CD4-positive, alpha-beta T cell (primary cell): ENCODE measurements at places on chromosomes 7 and 10. TPM values are rescaled to one million over a fixed set of nuclear protein-coding genes. Genes with fewer than 3 reads are reported as not detected.

The ADAM8 gene
- 95.9 TPM for total RNA-seq

The C10orf62 gene
- total RNA-seq, result not detected

The RBP3 gene
- not detected for total RNA-seq

The KAT6B gene
- total RNA-seq, result 74.2 TPM

The GRM3 gene
- total RNA-seq, result not detected

The CYP2C9 gene
- total RNA-seq, result not detected

DNA sequence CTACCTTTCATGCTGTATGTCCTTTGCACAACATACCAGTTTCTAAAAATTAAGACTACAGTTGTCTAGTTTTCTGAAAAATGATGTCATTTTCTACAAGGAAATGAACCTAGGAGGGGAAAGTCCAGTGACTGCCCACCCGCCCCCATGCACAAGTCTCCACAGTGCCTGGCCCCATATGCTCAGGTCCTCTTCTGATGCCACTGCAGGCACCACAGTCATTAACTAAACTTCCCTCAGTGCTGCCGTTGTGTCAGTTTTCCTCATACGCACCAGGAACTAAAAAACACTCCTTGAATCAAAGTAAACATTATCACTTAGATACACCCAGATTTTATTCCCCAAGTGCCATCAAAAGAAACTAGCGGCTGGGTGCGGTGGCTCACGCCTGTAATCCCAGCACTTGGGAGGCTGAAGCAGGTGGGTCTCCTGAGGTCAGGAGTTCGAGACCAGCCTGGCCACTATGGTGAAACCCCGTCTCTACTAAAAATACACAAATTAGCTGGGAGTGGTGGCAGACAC, 6.9 kb upstream of the TNS3 start:
- no peaks in the 10 kb centered on the region for H3K36me3 ChIP-seq
- H3K27ac ChIP-seq, result no peak overlapping the region
- no peaks in the 10 kb centered on the region for H3K27me3 ChIP-seq
- DNase-seq, result no peak

DNA sequence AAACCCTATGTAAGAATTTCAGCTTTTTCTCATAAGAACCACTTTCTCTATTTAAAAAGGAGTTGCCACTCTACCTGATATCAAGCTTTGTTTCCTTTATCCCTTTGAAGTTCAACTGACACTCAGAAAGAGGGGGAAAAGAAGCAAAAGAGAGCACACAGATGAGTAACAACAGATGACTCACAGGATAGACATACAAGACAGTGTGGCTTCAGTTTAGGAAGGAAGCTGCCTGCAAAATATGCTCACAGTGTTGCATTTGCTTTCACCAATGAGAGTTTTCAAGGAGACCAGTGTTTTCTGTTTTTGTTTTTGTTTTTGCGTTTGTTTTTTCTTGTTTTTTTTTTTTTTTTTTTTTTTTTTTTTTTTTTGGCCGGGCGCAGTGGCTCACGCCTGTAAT, 1181.6 kb downstream of the DNAJB9 start:
- no peaks in the 10 kb centered on the region for H3K27me3 ChIP-seq
- no peak for DNase-seq
- no peak overlapping the region for H3K27ac ChIP-seq
- H3K36me3 ChIP-seq, result no peaks in the 10 kb centered on the region

GRCh38 chr7:145986248-145986874, 130.2 kb upstream of the CNTNAP2 start:
- H3K27ac ChIP-seq, result no peak overlapping the region
- no peaks in the 10 kb centered on the region for H3K36me3 ChIP-seq
- no peak overlapping the region for H3K4me3 ChIP-seq

- H3K27ac ChIP-seq, result no peak overlapping the region
- H3K4me3 ChIP-seq, result no peak overlapping the region
These were observed 40.3 kb upstream of the CELF2 start for GRCh38 chr10:10977226-10977956.

GRCh38 chr10:14588084-14588937, 186.4 kb downstream of the FAM107B start:
- peak overlapping the region; percentile 95 for H3K27ac ChIP-seq
- peaks cover 14% of the 10 kb centered on the region for H3K36me3 ChIP-seq
- DNase-seq, result no peak
- H3K4me1 ChIP-seq, result peaks cover 82% of the 10 kb centered on the region
- no peaks in the 10 kb centered on the region for H3K27me3 ChIP-seq

DNA sequence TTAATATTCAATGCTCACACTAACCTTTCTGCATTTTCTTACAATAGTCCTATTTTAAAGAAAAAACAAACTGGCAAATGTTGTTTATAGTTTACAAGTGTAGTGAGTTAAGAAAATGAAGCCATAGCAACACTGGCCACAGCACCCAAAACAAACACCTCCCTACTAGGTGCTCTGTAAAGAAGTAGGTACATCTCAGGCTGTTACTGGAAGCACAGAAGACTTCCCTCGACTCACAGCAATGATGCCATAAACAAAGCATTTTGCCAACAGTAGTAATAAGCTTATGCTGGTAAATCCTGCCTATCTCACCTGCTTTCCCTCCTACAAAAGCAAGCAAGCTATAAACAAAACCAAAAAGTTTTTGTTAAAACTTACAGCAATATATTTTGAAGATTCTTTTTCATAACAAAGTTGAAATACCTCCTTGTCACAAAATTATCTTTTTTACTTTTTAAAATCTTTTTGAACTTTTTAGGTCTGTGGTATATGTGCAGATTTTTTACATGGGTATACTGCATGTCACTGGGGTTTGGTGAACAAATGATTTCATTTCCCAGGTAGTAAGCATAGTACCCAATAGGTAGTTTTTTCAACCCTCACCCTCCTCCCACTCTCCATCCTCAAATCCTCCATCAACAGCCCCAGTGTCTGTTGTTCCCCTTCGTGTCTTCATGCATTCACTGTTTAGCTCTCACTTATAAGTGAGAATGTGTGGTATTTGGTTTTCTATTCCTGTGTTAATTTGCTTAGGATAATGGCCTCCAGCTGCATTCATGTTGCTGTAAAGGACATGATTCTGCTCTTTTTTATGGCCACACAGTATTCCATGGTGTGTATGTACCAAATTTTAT, 28.4 kb downstream of the COA1 start:
- H3K27me3 ChIP-seq, result no peaks in the 10 kb centered on the region
- DNase-seq, result peak; percentile 21
- H3K4me1 ChIP-seq, result peaks cover 10% of the 10 kb centered on the region

GRCh38 chr10:116274064-116274904, 1.3 kb upstream of the GFRA1 start:
- H3K36me3 ChIP-seq, result no peaks in the 10 kb centered on the region
- H3K27me3 ChIP-seq, result peaks cover 26% of the 10 kb centered on the region
- no peak overlapping the region for H3K27ac ChIP-seq
- no peak for DNase-seq

GRCh38 chr10:98154076-98154475, 19.6 kb downstream of the R3HCC1L start:
- H3K4me3 ChIP-seq, result no peak overlapping the region
- no peak for DNase-seq
- no peaks in the 10 kb centered on the region for H3K4me1 ChIP-seq
- H3K27ac ChIP-seq, result no peak overlapping the region
- peaks cover 25% of the 10 kb centered on the region for H3K36me3 ChIP-seq

- no peak overlapping the region for H3K27ac ChIP-seq
- H3K36me3 ChIP-seq, result no peaks in the 10 kb centered on the region
- no peaks in the 10 kb centered on the region for H3K4me1 ChIP-seq
- H3K4me3 ChIP-seq, result no peak overlapping the region
These were observed 52.9 kb downstream of the BAMBI start for GRCh38 chr10:28730031-28730778.

- H3K27me3 ChIP-seq, result no peaks in the 10 kb centered on the region
- H3K27ac ChIP-seq, result no peak overlapping the region
- no peaks in the 10 kb centered on the region for H3K36me3 ChIP-seq
- no peak overlapping the region for H3K4me3 ChIP-seq
These were observed 265.2 kb upstream of the CSTF2T start for GRCh38 chr10:51964630-51965029.

DNA sequence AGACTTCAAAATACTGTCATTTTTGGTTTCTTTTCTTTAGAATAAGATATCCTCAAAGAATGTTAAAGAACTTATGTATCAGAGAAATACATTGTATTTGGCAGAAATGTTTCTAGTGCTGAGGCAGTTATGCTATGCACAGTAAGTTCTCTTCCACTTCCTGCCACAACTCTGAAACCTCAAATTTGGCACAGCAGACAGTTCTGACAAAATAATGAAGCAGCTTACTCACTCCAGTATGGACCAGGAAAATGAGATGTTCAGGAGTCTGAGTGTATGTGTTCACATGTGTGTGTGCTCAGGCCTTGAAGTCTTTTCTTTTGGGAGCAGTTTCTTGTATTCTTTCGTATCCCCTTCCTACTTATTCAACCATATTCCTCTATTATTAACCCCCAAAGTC, 197.0 kb upstream of the AGK start:
- H3K36me3 ChIP-seq, result no peaks in the 10 kb centered on the region
- H3K27me3 ChIP-seq, result no peaks in the 10 kb centered on the region
- H3K4me1 ChIP-seq, result no peaks in the 10 kb centered on the region
- no peak for DNase-seq
- no peak overlapping the region for H3K4me3 ChIP-seq
- H3K27ac ChIP-seq, result no peak overlapping the region

DNA sequence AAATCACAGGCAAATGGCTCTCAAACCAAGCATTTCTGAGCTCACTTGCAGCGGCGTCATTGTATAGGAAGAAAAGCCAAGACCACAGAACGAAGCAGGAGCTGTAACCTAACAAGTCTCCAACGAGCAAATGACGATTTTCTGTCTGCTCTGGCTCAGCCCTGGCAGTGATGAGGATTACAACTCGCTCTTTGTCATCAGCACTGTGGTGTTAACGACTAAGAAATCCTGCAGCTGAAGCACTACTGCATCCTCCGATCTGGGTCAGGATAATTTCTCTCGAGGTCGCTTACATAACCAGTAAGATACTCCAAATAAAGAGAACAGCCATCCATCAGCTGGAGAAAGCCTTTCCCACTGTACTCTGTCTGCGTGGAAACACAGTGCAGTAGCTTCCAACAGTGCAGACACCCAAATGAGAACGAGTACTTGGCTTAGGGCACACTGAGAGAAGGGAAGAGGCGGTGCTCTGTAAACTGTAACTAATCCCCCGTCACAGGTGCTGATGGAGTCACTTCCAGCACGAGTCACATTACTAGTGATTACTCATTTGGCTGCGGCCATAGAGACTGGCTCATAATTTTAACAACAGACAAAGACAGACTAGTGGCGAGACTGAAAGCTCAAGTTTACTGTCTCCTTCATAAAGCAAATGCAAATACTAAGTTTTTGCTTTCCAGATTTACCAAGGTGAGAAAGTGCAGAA, 135.8 kb downstream of the NRBF2 start:
- DNase-seq, result peak; percentile 65
- H3K4me3 ChIP-seq, result peak overlapping the region; percentile 83
- H3K36me3 ChIP-seq, result no peaks in the 10 kb centered on the region
- peak overlapping the region; percentile 82 for H3K27ac ChIP-seq
- peaks cover 5% of the 10 kb centered on the region for H3K4me1 ChIP-seq
- no peaks in the 10 kb centered on the region for H3K27me3 ChIP-seq

DNA sequence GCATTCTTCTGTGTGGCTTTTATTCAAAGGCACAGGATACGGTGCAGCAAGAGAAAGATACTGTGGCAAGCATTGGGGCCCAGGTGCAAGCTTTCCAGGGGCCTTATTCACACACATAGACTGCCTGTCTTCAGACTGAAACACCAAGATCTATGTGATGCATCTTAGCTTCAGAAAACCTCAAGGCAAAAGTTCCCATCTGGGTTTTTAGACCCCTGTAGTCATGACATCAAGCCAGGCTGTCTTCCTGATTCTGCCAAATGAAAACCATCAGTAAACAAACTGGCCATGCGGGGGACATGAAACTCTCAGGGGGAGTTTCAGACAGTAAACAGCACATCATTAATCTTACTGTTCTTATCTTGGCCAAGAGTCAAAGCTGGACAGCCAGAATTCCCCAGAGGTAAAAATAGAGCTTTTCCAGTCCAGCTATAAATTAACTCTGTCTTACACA, 9.8 kb downstream of the AGBL3 start:
- H3K36me3 ChIP-seq, result peaks cover 12% of the 10 kb centered on the region
- peak overlapping the region; percentile 51 for H3K27ac ChIP-seq
- no peaks in the 10 kb centered on the region for H3K27me3 ChIP-seq
- H3K4me3 ChIP-seq, result no peak overlapping the region

DNA sequence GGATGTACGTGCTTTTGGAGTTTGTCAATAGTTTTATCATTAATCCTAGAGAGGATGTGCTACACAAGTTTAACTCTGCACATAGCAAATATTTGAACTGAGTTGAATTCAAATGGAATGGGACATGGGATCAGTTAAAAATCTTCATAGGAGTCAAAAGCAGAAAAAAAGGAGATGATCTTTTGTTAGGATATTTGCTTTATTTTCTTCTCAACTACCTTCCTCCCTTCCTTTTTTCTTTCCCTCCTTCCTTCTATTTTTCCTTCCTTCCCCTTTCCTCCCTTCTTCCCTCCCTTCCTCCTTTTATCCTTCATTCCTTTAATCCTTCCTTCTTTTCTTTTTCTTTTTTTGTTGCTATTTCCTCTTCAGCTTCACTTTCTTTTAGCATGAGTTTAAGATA, 6.6 kb downstream of the PTPRZ1 start:
- no peak overlapping the region for H3K4me3 ChIP-seq
- no peak overlapping the region for H3K27ac ChIP-seq

DNA sequence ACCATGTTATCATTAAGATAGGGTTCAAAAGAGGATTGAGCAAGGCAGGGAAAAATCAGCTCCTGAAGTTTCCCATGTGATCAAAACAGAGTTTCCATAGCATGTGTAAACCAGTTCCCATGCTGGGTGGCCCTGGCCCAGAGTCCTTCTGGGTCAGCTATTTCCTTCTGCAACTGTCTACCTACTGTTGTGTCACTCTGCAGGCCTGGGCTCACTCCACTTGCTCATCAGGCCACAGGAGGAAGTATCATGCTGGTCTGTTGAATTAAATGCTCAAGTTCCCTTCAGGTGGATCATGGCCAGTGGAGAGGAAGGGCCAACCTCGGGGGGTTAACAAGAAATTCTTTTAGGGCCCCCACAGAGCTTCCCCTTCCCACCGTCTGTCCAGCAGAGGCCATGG, 104.7 kb downstream of the GFRA1 start:
- H3K27ac ChIP-seq, result no peak overlapping the region
- no peaks in the 10 kb centered on the region for H3K27me3 ChIP-seq
- no peak for DNase-seq
- no peaks in the 10 kb centered on the region for H3K36me3 ChIP-seq
- H3K4me3 ChIP-seq, result no peak overlapping the region

DNA sequence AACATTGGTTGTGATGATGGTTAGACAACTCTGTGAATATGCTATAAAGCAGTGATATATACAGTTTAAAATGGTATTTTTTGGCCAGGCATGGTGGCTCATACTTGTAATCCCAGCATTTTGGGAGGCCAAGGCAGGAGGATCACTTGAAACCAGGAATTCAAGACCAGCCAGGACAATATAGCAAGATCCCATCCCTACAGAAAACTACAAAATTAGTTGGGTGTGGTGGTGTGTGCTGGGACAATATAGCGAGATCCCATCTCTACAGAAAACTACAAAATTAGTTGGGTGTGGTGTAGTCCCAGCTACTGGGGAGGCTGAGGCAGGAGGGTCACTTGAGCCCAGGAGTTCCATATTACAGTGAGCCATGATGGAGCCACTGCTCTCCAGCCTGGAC, 27.5 kb upstream of the MSMB start:
- H3K4me1 ChIP-seq, result peaks cover 14% of the 10 kb centered on the region
- no peaks in the 10 kb centered on the region for H3K27me3 ChIP-seq
- H3K4me3 ChIP-seq, result no peak overlapping the region
- no peaks in the 10 kb centered on the region for H3K36me3 ChIP-seq
- no peak overlapping the region for H3K27ac ChIP-seq
